RPMI7951 (cell line): ENCODE measurements at places on chromosomes 12 and 14.

DNA sequence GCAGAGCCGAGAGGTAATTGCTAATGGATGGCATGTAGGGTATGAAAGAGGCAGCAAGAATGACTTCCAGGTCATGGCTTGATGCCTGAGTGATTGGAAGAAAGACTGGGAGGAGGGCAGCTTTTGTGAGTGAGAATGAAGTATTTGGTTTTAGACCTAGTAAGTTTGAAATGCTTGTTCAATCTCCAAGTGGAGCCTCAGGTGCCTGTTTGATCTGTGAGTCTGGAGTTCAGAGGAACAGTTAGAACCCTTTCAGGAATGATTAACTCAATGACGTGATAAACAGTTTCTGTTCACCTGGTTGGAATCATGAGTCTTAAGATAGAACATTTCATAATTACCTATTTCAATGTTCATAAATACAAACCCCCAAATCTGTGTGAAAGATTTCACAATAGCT, 10.4 kb downstream of the KCNJ8 start:
- no peak for DNase-seq

- no peak for DNase-seq
Measured at GRCh38 chr12:121826318-121827150, 22.7 kb downstream of the SETD1B start.

DNA sequence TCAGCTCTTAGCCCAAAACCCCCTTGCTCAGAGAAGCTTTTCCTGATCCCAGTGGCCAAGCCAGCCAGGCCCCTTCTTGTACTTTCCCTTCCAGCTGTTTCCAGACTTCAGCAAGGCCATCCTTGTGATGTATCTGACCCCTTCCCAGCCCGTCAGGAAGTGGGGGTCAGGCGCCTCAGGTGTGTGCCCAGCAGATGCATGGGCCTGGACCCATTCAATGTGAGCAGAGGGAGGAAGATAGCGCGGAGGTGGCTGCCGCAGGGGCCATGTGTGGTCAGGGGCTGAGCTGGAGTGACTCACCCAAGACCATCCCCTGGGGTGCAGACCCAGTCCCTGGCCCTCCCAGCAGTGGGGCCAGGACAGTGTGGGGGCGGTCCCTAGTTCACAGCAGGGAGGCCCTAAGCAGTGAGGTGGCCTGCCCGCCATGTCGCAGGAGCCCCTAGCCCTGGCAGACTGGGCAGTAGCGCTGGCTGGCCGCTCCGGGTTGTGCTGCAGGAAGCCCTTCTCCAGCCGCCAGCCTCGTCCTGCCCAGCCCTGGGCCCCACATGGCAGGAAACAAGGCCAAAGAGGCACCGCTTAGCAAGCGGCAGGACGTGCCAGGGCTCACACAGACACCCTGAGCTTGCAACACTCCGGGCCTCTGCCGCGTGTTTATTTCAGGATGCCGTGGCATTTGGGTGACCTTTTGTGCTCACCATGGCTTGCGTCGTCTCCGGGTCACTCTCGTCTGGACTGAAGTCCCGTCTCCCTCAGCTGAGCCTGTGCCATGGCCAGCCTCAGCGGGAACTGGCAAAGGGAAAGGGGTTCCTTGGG, 12.0 kb downstream of the ADSS1 start:
- peak; percentile 78 for DNase-seq

GRCh38 chr14:75548544-75548943, 26.3 kb downstream of the BATF start:
- DNase-seq: no peak

DNA sequence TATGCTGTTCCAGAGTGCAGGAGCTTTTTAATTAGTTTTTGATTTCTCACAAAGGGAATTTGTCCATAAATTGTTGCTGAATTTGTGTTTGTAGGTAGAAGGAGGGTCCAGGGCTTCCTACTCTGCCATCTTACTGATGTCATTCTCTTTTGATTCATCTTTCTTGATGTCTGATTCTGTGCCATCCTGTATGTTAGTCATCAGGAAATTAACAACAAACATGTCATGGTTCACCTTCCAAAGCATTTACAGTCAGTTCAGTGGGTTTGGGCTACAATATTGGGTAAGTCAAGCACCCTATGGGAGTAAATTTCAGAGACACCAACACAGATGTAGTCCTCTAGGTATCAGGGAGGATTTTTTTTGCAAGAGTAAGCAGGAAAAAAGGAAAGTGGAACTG, 135.2 kb upstream of the SLC38A2 start:
- peak; percentile 21 for DNase-seq

DNA sequence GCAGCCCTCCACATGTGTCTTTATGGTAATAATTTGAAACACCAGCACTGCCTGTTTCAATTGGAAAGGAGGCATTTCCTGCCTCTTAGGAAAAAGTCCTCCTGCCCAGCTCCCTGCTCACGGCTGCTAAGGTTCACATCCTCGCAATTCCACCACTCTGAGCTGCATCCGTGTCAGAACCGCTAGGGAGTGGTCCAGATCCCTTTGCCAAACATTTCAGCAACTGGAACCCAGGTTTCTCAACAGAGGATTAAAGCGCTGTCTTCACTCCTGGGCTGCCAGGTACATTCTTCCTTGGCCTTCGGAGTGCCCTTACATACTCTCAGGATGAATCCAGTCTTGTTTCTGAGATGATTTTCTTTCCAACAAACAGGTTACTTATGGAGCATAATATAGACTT, 23.3 kb downstream of the C14orf132 start:
- DNase-seq: no peak

DNA sequence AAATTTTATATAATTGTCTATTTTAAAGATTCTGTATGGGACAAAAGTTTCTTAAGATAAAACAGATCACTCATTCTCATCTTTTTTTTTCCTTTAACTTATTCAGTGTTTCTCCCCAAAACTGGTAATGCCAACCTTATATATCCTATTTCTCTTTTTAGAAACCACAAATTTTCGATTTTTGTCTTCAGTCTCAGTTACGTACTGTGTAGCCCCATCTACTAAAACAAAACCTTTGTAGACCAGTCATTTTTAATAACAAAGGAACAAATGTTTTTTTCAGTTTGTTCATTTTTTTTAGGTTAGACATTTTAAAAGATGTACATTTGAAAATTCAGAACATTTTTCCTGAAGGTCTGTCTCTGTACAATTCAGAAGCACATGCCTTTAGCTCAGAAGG, 18.2 kb downstream of the PNMA1 start:
- no peak for DNase-seq

GRCh38 chr12:11685316-11685715, 35.8 kb downstream of the ETV6 start:
- no peak for DNase-seq

DNA sequence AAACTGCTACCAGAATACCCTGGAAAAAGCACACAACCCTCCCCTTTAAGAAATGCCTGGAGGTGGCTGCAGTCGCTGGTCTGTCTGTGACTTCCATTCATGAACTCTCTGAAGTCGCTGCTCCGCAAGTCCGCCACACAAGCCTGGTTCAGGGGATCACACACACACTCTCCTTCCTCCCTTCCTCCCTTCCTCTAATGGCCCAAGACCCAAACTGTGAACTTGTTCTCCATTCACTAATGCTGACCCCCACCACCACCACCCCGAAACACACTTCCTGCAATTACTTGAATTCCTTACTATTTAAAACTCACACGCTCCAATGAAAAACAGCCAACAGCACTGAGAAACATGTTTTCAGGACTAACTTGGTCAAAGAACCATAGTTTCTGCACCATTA, 1.0 kb upstream of the LMO3 start:
- DNase-seq: no peak

DNA sequence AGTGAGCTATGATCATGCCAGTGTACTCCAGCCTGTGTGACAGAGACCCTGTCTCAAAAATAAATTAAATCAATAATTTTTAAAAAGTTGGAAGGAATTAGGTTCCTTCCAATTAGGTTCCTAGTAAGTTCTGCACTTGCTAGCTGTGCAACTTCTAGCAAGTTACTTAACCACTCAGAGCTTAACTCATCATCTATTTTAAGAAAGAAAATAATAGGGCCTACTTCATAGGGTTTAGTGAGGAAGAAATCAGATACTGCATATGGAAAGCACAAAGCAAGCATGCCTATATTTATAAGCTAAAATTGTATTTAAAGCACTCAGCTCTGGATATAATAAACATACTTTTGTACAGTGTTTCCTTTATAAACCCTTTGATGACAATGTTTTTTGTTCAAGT, 10.7 kb downstream of the FOXN3 start:
- DNase-seq: no peak

GRCh38 chr12:116881877-116882507, 751 bp upstream of the HRK start:
- DNase-seq: no peak

DNA sequence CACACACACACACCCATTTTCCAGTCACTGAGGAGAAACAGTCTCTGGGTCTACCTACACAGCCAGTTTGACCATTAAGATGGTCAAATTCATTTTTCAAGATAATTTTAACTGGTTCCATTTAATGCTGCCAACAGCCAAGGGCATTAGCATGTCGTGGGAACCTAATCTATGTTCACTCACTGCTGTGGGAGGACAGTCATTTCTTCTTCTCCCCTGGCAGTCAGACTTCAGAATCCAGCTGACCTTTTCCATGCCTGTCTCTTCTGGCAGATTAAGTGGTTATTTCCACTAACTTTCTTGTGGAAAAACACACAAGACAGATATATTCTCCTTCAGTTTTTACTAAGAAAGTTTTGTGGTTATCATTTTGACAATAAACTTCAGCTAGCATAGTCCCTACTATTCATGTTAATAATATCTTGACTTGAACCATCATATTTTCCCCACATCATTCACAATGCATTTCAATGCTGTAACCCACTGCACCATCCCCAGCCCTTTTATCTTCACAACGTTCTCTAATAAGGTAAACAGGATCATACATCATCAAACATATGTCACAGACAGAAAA, 82.2 kb downstream of the DAD1 start:
- DNase-seq: no peak

DNA sequence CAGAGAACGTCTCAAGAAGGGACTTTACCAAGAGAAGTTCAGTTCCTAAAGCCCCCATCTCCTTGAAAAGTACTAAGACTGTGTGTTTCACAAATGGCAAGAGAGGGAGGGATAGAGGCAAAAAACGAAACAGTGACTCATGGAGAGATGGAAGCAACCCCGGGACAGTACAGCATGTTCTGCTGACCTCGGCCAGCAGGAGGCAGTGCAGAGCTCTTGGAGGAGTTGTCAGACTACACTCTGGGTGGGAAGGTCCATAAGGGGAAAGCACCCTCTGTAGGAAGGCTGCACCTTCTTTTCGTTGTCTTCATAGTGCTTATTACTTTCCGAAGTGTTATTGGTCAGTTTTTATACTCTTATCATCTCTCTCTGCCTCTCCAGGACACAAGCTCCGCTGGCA, 525.2 kb upstream of the CCDC196 start:
- DNase-seq: peak; percentile 24

DNA sequence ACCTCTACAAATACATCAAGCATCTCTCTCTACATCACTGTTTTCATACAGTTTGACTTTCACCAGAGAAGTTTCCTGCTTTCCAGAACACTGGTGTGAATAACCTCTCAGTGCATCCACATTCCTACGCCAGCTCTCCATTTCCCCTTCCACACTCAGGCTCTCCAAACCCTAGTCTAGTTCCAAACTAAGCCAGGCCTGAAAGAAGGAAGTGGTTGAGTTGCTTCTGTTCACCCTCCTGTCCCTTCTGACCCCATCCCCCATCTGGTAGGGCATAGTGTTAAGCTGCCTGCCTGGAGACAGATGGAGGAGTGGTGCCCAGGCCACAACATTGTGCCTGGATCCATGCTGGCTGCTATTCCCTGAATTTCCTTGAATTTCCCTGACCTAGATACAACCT, 132.4 kb downstream of the GPR65 start:
- no peak for DNase-seq

DNA sequence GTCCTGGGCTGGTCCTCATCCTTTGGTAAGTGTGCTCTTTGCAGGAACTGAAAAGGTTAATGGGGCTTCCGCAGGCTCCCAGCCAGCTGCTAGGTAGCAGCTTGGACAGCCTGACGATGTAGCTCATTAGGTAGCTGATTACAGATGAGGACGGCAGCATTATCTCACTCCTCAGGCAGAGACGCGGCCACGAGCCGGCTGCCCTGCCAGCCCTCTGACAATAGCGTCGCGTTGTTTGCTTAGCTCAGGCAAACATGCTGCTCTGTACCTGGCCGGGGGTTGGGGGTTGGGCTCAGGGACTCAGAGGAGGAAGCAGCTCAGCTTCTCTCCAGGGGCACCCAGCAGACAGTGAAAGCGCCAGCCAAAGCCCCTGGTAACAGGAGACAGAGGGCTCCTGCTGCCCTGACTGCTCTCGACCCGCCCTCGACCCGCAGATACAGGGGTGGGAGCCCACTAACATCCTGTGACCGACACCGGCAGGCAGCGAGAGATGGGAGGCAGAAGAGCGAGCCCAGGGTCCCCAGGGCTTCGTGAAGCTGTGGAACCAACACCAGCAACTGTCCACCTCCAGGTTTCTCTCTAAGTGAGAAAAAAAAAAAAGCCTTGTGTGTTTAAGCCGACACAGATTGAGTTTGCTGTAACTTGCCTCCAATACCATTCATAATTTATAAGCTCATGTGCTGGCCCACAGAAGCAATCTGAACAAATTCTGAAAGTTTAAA, 53.4 kb upstream of the DLK1 start:
- DNase-seq: no peak

DNA sequence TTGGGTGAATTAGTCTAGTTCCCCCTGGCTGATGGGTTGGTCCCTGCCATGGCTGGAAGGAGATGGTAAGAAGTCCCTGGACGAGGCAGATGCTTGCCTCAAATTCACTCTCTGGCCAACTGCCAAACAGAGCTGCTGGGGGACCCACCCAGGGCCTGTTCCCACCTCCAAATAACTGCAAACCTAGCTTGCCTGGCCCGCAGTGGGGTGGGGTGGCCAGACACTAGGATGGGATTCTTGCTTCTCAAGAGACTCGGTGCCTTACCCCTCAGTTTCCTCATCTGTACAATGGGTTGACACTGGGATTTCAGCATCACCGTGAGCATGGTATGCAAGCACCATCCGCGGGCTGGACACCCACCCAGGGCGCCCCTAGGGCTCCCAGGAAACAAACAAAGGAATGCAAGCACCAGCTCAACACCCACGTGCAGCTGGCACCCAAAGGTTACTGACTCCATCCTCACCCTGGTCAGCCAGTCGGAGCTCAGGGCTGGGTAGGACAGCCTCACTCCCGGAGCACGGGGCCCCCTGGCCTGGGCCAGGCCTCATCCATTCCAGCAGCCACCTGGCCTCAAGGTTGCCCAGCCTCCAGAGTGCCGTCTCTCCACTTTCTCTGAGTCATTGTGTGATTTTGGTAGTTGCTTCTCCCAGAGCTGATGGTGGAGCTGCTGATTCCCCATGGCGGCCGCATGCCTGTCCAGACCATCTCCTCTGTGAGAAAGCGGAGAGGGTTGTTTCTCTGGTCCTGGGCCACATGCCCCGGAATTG, 205.2 kb upstream of the RTL1 start:
- DNase-seq: no peak

GRCh38 chr12:32261638-32262037, 137.7 kb upstream of the FGD4 start:
- no peak for DNase-seq

DNA sequence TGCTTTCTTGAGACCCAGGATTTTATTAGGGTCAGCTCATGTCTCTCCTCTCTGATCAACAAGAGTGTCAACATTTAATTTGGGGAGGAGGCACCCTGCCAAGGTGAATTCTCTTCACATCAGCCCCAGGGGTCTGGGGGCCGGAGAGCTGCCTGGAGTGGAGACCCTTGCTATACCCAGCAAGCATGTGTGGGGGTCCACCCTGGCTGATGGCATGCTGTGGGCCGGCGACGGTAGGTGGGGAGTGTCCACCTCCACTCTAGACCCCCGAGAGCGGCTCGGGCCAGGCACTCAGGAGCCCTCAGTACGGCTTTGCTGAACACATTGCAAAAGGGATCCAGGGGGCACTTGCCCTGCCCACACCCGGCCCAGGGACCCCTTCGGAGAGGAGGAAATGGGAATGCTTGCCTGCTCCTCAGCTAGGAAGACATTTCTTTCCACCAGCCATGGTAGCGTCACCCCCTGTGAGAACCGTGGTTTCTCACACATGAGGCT, 10.4 kb downstream of the MEG3 start:
- no peak for DNase-seq
